Suppressor macrophage (primary cell): ENCODE measurements at places on chromosomes 1 and 21.
A peak's percentile ranks its signal among the peaks of the same experiment; 100 is the strongest.

DNA sequence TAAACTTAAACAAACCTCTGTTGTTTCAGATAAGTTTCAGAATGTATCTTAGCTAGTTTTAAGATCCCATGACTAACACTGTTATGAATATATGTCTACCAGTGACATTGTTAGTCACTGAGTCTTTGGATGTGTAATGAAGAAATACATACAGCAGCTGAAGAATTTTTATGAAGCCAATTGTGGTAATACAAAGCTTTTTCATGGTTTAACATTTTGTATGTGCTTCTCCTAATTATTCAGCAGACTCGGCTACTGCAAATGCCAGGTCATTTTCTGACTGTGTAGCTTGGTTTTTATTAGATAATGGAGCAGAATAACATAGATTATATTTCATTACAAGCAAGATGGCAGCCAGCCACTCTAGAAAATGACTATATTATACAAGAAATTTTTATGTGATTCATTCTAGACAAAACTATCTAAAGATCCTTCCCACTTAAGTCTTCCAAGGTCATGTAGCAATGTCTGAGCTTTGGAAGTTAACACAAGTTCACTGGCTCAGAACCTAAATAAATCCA lies 147.8 kb downstream of the TNFSF18 start:
- no peak for DNase-seq

DNA sequence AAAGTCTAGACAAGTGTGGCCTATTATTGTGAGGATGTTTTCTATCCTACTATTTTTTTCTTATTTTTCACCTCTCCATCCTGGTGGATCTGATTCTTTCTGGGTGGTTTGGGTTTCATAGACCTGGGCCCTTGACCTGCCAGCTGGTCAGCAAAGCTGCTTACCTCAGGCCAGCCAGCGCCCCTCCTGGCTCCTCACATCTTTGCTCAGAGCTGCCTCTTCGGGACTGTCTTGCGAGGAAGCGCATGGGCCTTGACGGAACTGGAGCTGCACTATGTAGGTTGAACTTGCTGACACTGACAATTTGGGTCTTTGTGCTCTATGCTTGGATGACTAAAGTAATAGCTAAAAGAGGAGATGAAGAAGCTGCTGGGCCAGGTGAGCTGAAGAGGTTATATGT lies 138.5 kb upstream of the SYT6 start:
- no peak for DNase-seq

DNA sequence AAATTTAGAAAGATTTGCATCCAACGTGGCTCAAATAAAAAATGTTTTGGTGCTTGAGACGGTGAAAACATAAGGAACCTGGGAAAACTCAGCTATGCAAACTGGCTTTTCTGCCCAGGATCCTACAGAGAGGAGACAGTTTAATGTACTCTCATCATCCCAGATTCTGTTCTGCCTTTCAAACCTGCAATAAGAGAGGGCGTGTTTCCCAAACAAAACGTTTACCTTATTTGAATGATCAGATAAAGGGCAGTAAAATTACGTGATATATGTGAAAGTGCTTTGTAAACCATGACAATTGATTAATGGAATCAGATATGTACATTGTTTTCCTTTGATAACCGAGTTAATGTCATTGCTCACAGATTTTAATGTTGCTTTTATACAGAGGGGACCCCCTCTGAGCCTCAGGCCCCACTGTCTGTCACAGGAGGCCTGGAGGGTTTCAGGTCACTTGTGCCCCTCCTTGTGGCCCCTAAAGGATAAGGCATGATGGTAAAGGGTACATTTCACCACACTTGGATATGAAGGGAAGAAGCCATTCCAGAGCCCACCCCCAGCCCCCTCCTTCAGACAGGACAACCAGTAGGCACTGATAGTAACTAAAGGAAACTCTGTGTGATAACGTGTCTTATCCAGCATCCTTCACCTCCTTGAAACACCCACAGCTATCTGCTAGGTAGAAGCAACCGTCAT lies 157.6 kb downstream of the EDEM3 start:
- no peak for DNase-seq

DNA sequence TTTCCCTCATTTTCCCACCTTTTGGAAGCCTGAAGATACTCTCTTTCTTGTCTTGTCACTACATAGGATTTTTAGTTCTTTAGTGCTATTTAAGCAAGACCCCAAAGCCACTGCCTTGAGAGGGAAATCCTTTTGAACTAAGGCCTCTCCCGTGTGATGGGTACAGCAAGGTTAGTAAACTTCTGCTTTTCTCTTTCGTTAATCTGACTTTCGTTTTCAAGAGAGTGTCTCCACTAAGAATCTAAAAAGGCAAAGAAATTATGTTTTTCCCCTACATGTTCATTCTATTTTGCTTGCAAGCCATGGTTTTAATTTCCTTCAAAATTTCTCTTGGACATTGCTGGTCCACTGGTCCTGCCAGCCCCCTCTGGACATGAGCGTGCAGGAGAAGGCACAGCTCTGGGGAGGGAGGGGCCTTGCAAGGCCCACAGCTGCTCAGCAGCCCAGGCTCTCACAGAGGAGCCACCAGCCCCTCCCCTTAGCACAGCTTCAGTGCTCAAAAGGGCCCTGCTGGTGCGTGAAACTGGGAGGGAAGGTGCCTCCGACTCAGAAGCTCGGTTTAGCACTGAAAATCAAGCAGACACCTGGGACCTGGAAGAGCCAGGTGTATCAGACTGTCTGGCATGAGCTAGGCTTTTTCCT lies 210.9 kb upstream of the GALNT2 start:
- DNase-seq, result peak; percentile 41

DNA sequence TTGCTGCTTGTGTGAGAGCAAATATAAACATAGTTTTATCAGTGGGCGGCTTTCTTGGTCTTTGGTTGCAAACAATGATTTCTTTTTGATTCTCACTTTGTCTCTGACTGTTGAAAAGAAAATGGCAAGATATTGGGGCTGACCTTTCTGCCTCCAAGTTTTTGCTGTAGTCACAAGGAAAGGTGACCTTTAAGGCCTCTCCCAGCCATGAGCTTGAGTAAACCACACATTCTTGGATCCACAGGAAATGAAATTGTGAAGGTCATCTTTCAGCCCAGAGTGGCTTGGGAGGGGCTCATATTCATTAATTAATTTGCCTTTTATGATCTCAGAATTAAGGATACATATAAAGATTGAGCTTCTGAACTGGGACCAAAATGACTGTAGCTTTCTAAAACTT lies 241.6 kb downstream of the BACH1 start:
- no peak for DNase-seq

DNA sequence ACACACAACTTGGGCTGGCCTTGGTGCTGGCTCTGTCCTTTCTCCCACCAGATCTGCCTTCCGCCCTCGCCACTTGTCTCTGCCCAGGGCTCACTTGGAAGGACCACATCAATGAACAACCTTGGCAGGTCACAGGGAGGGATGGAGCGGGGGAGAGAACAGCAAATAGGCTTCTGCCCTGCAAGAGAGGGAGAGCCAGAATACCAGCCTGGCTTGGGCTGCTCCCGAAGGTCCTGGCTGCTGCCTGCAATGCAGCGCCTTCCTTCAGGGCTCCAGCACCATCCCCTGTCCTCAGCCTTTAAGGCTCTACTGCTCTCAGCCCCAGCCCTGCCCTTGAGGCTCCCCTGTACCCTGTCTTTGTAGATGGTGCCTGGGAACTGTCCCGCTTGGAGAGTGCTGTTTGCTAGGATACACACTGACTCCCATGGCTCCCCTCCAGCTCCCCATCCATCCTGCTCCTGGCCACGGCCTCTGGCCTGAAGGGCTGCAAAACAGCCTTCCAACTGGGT lies 43.8 kb downstream of the HIVEP3 start:
- no peak for DNase-seq

- DNase-seq, result peak; percentile 43
Observed at GRCh38 chr1:111605576-111605975, 14.0 kb upstream of the RAP1A start.
